NCI-H1092 treated with DMSO at 0.1 percent for 48 hours (cell line): ENCODE measurements at places on chromosomes 2 and 18.

DNA sequence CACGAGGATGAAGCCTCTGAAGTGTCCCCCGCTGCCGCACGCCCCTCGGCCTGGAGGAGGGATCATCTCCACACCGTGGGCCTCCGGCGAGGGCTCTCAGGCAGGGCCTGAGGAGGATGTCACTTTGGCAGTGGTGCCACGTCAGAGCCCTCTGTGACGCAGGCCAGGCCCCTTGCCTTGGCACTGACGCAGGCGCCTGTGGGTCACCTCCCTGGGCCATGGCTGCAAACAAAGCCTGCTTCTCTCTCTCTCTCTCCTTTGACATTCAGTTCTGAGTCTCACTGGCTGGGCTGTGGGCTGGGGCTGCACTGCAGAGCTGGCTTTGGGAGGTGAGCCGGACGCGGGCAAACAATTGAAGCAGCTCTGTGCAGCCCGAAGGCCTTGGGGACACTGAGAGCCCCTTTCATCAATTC lies 273.7 kb downstream of the TWIST2 start:
- DNase-seq, result no peak

GRCh38 chr2:127651971-127652550 lies 6.1 kb downstream of the GPR17 start:
- DNase-seq, result no peak

DNA sequence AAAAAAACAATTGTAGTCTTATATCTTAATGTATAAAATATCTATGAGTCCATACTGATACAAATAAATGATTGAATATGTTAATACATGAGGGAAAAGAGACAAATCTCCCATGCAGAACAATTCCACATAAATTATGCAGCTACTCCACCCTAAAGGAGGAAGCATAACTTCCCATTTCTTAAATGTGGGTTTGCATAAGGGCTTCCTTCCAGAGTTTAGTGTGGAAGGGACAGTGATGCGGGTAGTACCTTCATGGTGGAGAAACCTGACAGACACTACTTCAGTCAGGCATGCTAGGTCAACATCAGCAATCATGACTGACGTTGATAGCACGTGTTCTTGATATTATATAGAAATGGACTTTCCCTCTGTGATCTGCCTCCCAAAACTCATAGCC lies 146.9 kb upstream of the STON1 start:
- no peak for DNase-seq

GRCh38 chr2:31735716-31736115 lies 155.0 kb upstream of the SRD5A2 start:
- no peak for DNase-seq

- no peak for DNase-seq
Observed at GRCh38 chr2:62297624-62298010, 101.7 kb downstream of the B3GNT2 start.

DNA sequence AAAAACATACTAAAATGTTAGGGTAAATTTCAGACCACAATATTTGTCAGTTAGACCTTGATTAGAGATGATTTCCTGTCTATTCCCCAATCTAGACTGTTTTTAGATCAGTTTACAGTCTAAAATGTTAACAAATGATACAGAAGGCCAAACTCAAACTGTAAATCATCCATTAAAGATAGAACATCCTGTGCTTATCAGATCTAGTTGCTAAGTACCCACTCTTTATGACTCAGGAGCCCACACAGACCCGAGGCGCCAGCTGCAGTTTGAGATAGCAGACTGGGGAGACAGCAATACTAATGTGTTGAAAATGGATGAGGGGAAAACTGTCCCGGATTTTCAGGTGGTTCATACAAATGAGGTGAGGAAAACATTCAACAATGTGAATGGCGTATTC lies 113.3 kb downstream of the SCG2 start:
- DNase-seq, result peak; percentile 12

DNA sequence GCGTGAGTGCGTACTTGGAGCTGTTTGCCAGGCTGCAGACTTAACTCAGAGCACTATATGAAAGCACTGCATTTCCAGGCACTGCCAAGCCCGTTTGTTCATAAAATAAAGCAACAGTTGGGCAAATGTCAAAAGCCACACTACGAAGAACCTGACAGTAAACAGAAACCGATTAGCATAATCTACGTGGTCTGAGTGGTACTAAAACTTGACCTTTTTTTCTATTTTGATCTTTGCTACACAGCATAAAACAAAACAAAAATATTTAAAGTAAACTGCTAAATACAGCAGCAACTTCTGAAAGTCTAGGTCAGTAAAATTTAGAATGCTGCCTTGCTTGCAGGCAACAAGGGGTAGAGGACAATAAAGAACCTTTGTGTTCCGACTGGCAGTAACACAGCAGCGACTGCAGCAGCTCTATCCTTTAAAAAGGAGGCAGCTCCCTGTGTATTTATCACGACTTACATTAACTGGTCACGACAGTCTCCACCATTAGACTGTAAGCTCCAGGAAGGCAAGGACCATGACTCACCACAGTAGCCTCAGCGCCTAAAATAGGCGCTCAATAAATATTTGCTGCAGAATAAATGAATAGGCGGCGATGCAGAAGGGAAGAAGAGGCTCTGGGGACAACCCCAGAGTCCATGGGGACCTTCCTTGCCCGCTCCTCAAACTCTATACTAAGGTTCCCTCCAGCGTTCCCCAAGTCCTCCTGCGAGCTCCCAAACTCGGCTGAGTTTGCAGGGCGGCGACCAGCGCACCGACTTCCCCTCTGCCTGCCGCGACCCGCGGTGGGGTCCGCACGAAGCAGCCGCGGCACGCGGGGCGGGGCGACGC lies 902 bp downstream of the SS18 start:
- DNase-seq, result peak; percentile 38

GRCh38 chr2:127012215-127012614 lies 94.7 kb downstream of the BIN1 start:
- DNase-seq, result no peak

GRCh38 chr2:177355874-177356273 lies 36.7 kb upstream of the AGPS start:
- DNase-seq, result no peak

DNA sequence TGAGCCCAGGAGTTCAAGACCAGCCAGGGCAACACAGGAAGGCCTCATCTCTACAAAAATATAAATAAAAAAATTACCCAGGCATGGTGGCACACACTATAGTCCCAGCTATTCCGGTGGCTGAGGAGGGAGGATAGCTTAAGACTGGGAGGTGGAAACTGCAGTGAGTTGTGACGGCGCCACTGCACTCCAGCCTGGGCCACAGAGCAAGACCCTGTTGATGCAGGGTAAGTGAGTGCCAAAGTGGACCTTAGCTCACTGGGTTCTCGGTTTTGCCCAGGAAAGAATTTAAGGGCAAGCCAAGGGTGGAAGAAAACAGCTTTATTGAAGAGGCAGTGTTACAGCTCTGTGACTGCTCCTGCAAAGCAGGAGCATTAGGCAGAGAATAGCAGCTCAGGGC lies 6.9 kb upstream of the ERICH2 start:
- DNase-seq, result no peak

DNA sequence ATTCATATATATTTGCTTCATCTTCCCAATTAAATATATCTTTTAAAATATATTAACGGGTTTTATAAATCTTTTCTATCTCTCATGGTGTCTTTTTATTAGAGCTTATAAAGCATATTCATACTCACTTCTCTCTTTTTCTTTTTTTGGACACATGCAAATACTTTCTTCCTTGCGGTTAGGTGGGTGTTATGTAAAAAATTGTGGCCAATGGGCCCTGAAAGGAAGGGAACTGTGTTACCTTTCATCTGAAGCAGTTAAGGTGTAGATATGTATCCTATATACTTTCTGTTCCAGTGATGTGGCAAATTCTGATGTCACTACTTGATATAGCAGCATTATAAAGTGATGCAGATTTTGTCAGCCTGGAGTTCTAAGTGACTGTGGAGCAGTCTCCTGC lies 714.5 kb downstream of the PLCL1 start:
- DNase-seq, result no peak

GRCh38 chr2:130726614-130727180 lies 2.2 kb upstream of the GPR148 start:
- DNase-seq, result no peak

DNA sequence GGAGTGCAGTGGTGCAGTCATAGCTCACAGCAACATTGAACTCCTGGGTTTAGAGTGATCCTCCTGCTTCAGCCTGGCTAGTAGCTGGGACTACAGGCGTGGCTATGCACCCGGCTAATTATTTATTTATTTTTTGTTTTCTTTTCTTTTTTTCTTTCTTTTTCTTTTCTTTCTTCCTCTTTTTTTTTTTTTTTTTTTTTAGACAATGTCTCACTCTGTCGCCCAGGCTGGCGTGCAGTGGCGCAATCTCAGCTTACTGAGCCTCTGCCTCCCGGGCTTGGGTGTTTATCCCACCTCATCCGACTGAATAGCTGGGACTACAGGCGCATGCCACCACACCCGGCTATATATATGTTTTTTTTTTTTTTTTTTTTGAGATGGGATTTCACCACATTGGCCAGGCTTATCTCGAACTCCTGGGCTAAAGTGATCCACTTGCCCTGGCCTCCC lies 1.4 kb upstream of the ANXA4 start:
- DNase-seq, result no peak

- peak; percentile 86 for DNase-seq
Observed at GRCh38 chr18:32373995-32374394, 96.7 kb downstream of the GAREM1 start.

- no peak for DNase-seq
Observed at GRCh38 chr18:32310101-32310500, 120.3 kb downstream of the MEP1B start.

- peak; percentile 39 for DNase-seq
Observed at GRCh38 chr2:61537277-61537949, 743 bp downstream of the XPO1 start.

- no peak for DNase-seq
Observed at GRCh38 chr2:10317646-10318045, 14.9 kb downstream of the HPCAL1 start.

GRCh38 chr2:60213865-60214625 lies 339.4 kb downstream of the BCL11A start:
- DNase-seq, result no peak

DNA sequence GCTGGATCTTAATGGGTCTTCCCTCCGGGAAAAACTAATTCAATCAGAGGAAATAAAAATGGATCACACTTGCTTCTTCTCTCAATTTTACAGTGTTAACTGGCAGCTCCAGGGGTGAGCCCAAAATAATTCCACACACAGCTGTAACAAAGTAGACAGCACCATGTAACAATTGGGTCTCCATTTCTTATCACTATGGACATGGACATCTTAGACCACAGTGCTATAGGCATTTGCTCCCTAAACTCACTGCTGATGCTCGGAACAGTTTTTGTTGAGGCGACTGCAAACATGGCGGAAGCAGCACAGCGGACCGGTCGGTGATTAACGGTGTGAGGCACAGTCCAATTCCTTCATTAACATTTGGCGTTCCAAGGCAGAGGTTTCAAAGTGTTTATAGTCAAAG lies 144.7 kb upstream of the NCK2 start:
- DNase-seq, result no peak

- no peak for DNase-seq
Observed at GRCh38 chr2:227376656-227377396, 2.3 kb downstream of the TM4SF20 start.

- DNase-seq, result no peak
Observed at GRCh38 chr18:12911929-12912703, 28.1 kb upstream of the PTPN2 start.

- no peak for DNase-seq
Observed at GRCh38 chr18:38648179-38648578, 1082.6 kb upstream of the CELF4 start.

GRCh38 chr2:88188748-88189147 lies 18.6 kb downstream of the THNSL2 start:
- no peak for DNase-seq

- no peak for DNase-seq
Observed at GRCh38 chr18:24917767-24918166, 434.2 kb downstream of the ZNF521 start.

- DNase-seq, result no peak
Observed at GRCh38 chr18:69985239-69985638, 37.6 kb upstream of the CD226 start.

DNA sequence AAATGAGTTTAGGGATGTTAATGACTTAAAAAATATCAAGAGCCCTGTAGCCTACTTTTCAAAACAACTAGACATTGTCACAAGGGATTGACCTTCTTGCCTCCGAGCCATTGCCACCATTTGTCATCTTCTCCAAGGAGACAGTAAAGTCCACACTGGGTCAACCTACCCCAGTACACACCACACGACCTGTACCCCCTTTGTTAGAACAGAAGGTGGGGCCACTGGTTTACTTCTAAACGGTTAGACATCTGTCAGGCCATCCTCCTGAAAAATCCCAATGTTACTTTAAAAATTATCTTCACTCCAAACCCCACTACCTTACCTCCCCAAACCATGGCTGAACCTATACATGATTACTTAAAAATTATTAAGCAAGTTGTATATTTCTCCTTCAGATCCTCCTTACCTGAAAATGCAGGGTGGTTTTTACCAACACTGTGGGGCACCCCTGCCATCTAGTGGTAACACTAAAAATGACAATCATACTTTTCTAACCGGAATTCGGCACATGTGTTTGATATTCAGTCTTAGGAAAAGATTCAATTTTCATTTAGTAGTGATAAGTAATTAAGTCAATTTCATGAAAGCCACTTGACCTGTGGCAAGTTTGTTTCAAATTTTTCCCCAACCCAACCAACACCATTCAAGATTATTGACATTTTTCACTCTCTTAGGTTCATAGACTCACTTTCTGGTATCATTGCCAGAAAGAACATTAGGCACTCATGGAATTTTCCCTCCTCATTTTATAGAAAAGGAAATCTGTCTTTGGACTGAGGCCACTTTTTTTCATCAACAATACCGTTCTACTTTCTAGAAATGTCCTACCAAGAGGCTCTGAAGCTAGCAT lies 265.3 kb upstream of the PKDCC start:
- peak; percentile 31 for DNase-seq

DNA sequence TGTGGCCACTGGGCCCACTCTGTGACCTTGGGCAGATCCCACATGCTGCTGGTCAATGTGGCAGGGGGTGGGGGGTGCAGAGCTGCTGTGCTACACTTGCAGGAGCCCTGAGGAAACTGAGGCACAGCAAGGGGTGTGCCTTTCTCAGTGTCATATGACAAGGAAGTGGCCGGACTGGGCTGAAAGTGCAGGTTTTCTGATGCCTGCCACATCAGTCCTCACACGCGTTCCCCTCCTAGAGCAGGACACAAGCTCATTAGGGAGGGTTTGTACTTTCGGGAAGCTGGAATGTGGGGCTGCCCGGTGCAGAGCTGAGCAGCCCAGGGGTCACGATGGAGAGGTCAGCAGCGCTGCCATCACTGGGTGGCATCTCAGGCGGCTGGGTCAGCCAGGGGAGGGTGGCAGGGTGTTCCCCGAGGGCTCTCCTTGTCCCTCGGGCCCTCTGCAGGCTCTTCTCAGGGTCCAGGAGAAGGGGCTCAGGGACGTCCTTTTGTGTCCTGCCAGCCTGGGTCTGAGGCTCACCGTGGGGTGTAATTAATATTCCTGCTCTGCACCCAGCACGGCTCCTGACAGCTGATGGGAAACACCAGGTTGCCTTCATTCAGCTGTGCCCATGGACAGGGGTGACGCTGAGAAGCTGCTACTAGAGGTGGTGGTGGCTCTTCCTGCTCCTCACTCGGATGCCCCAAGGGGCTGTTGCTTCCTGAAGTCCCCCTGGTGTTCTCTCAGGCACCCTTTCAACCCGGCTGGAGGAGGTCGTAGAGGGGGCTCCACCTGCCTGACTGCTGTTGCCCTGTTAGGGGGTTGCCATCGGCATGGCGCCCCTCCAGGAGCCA lies 62.1 kb upstream of the HDAC4 start:
- no peak for DNase-seq
